ENCODE measurements at places on chromosomes 2 and 18.

- DNase-seq, result no peak
Observed at GRCh38 chr2:111236025-111236424, 115.3 kb downstream of the BCL2L11 start.

- DNase-seq, result peak; percentile 28
Observed at GRCh38 chr2:118103951-118104940, 16.0 kb downstream of the INSIG2 start.

DNA sequence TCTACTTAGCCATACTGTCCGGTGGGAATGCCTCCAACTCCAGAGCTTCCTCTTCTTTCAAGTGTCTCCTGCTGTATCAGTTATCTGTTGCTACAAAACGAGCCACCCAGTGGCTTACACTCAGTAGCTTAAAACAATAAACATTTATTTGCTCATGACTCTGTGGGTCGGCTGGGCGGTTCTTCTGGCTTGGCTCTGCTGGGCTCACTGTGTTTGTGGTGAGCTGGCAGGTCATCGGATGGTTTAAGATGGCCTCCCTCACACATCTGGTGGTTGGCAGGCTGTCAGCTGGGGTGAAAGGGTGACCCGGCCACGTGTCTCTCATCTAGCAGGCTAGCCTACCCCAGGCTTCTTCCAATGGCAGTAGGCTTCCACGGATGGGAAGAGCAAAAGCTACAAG lies 122.4 kb upstream of the SLC1A4 start:
- no peak for DNase-seq

DNA sequence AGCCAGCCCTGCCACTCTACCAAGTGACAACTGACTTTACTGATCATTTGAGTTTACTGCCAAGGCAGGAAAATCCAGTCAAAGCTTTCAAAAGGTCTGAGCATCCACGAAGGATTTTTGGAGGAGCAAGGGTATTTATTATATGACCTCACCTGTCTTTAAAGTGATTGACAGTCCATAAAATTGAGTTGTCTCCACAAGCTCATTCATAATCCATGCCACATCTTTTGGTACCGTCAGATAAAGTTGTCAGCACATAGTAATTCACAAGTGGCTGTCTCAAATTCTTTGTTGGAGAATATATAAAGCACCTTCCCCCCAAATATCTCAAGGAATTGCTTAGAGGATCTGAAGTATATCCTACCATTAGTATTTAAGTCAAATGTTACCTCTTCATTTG lies 240.5 kb downstream of the METTL4 start:
- no peak for DNase-seq

GRCh38 chr2:126699716-126700581 lies 44.0 kb downstream of the GYPC start:
- no peak for DNase-seq

- no peak for DNase-seq
Observed at GRCh38 chr2:2512931-2513330, 181.9 kb upstream of the MYT1L start.

DNA sequence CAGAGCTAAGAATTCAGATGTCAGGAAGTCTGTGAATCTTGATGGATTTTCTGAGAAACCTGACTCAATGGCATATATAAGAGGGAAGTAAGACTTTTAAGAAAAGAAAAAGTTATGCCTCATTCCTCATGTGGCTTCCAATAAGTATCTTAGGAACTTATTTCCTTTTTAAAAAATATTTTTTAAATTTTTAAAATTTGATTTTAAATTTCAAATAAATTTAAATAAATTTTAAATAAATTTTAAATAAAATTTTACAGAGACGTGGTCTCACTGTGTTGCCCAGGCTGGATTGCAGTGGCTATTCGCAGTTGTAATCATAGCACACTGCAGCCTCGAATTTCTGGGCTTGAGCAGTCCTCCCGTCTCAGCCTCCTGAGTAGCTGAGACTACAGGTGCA lies 11.5 kb upstream of the POLR1B start:
- DNase-seq, result no peak

DNA sequence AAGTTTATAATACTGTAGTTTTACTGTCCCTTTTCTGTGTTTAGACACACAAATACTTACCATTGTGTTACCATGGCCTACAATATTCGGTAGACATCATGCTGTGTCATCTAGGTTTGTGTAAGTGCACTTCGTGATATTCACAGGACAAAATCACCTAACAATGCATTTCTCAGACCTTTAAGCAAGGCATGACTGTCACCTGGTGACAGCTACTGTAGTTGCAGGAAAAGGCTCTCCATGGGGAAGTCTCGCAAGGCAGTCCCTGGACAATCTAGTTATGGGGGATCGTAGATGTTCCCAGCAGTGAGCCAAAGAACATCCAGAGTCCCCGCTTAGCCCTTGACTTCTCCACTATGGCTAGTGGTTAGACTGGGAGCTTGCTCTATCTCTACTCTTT lies 73.1 kb downstream of the EIF2AK3 start:
- DNase-seq, result no peak

DNA sequence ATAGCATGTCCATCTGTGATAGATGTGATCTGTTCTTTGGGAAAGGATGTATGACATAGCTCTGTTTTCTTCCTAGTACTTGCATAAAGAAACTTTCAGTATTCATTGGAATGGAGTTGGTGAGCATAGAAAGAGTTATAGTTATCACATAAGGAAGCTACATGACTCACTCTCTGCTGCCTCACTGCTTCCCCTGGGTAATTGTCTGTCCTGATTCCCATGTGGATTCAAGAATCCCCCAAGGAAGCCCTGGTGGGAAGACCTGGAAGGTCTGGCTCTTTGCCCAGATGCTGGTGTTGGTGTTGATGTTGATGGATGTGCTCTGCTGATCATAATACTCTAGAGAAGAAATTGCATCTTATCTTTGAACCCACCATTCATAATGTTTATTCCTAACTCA lies 60.6 kb downstream of the PTPN4 start:
- DNase-seq, result no peak

GRCh38 chr2:5330961-5331360 lies 361.2 kb upstream of the SOX11 start:
- no peak for DNase-seq

DNA sequence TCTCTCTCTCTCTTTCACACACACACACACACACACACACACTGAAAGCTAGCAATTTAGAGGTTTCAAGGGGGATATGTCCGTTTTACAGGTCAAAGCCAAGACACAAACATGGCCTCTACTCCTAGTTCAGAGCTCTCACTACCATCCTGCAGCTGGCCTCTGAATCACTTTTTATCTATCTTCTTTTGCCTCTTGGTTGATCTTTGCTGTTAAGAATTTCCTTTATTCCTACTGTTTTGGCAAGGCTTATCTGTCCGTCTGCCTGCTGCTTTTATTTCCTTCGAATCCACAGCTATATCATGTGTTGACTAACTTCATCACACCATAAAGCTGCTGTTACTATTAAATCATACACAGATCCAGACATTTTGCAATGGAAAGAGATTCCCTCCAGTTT lies 543.0 kb downstream of the PLCL1 start:
- DNase-seq, result no peak

DNA sequence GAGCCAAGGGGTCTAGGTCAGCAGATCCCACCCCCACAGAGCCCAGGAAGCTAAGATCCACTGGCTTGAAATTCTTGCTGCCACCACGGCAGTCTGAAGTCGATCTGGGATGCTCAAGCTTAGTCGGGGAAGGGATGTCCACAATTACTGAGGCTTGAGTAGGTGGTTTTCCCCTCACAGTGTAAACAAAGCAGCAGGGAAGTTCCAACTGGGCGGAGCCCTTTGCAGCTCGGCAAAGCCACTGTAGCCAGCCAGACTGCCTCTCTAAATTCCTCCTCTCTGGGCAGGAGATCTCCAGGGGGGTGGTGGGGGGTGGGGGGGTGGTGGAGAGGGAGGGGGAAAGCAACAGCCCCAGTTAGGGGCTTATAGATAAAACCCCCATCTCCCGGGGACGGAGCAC lies 419.5 kb downstream of the NUP35 start:
- no peak for DNase-seq

DNA sequence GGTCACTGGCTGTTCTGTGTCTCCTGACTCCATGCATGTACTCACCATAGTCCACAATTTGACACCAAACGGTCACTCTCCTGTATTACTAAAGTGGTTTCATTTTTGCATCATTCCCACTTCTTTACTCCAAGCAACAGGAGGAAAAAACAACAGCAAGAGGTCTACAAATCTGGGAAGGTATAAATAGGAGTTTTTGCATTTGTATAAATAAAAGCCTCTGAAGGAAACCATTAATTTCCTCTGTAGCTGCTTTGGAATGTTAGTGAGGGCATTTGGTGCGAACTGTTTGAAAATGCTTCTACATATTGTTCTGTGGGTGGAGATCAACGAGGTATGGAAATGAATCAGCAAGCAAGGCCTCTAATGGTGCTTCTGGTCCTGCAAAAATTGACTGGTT lies 148.5 kb upstream of the DLX2 start:
- no peak for DNase-seq

DNA sequence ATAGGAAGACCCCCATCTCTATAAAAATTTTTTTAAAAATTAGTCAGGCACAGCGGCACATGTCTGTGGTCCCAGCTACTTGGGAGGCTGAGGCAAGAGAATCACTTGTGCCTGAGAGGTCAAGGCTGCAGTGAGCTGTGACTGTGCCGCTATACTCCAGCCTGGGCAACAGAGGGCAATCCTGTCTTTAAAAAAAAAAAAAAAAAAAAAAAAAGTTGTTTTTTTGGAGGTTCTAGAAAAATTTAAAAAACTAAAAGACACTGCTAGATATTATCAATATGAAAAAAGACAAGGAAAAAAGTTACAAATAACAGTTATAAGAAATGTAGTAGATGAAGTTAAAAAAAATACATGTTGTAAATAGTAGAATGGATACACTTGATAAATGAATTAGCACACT lies 56.1 kb upstream of the C2orf15 start:
- peak; percentile 37 for DNase-seq

GRCh38 chr2:130332271-130333073 lies 10.2 kb upstream of the IMP4 start:
- DNase-seq, result peak; percentile 49

DNA sequence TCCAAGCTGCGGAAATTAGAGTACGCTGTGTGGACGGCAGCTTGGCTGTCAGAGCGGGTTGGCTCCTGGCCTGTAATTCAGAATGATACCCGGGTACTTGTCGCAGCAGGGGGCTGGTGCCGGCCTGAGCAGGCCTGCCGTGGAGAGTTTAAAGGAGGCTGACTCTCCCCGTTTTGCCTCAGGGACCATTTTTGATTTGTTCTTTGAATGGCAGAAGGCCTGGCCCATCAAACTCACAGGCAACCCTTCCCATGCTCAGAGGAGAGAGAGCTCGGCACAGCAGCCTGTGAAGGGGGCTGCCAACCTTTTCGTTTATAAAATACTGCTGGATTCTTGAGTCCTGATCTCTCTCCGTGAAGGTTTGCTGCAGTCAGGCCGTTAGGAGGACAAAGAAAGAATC lies 151.3 kb downstream of the KLHL29 start:
- no peak for DNase-seq

GRCh38 chr2:226993171-226993570 lies 157.3 kb downstream of the RHBDD1 start:
- no peak for DNase-seq

DNA sequence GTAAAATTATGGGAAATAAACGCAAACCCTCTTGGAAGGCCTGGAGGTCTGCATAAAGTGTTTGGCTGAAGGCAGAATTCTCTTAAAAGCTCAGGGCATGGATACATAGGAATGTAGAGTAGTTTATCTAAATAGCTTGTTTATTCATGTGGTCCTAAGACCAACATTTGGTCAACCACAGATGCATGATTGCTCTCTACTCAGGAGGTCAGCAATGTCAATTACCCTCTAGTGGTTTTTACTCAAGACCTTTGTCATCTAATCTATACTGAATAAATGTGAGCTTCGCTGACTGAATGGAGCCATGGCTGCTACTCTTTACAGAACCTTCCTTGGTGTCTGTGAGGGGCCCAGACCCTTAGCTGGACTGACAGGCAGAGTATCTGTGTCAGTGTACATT lies 139.8 kb downstream of the ATL2 start:
- DNase-seq, result no peak

DNA sequence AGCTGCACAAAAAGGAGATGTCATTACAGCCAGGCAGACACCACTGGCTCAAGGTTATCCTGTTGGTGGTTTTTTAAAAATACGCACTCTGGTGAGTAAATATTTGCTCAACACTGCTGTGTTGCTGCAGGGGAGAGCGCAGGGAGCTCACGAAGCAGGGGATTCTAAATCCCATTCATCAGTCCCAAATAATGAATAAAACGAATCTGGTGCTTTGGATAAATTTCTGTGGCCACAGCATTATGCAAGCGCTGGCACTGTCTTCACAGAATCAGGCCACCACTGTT lies 256.2 kb downstream of the HDAC4 start:
- no peak for DNase-seq

- no peak for DNase-seq
Observed at GRCh38 chr2:190181123-190181669, 118.7 kb upstream of the MSTN start.

GRCh38 chr2:132776287-132776686 lies 106.3 kb upstream of the LYPD1 start:
- DNase-seq, result no peak

- DNase-seq, result no peak
Observed at GRCh38 chr2:207724113-207724512, 12.7 kb downstream of the CCNYL1 start.

DNA sequence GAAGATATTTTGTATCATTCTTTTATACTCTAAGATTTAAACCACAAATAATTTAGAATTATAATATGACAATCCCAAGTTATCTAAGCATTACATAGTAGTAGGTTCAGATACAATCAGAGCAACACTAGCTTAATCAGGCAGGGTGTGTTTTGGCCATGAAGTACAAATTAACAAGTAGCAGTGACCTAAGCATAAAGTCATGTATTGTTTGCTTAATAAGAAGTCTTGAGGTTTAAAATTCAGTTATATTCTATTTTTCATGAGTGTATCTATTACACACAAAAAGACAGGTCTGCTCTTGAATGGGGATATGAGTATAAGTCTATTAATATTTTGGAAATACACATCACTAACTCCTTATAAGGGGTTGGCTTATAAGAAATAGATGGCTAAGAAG lies 39.9 kb downstream of the DYNAP start:
- DNase-seq, result no peak

- DNase-seq, result no peak
Observed at GRCh38 chr2:127288274-127288673, 5.7 kb downstream of the ERCC3 start.

DNA sequence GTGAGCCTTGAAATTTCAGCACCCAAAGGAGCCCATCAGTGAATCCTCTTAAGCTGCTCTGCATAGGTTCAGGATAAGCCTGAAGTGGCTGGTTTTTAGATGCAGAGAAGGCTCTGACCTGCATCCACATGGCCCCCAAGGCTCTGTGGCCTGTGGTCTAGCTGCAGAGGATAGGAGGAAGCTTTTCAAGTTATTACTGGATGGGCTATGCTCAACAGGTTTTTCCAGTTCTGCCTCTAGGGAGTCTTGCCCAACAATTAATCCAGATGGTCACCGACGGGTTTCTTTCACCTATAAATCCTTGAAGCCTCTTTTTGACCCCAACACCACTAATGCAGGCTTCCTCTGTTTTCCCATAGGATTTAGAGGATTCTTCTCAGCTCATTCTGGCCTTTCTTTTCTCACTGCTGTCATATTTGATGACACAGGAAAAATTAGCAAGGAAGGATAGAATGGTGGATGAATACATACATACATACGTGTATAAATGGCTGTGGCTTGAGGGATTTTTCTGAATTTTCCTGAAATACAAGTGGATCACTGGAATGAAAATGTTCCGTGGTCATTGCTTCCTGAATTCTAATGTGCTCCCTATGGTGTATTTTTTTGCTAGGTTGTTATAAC lies 52.2 kb upstream of the BCL2L11 start:
- DNase-seq, result no peak

Data from HL-60 (cell line).